Caudate nucleus (tissue), 63 donors: ENCODE measurements at places on chromosomes 6 and 20.

GRCh38 chr20:64052987-64053840, 3.8 kb upstream of the SOX18 start:
- DNase-seq = no peak

GRCh38 chr20:25336561-25337422, 53.8 kb downstream of the ABHD12 start:
- no peak for DNase-seq

DNA sequence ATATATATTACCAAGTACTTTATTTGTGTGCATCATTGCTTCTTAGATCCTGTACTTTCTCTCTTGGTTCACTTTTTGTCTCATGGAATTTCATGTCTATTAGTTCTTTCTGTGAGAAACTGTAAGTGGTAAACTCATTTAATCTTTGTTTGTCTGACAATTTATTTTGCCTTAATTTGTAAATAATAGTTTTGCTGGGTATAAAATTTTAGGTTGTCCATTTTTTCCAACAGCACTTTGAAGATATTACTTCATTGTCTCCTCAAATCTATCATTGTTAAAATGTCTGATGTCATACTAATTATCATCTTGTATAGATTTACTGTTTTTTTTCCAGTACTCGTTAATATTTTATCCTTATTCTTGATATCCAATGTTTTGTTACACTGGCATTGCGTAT, 205.2 kb upstream of the CDYL start:
- DNase-seq = no peak

DNA sequence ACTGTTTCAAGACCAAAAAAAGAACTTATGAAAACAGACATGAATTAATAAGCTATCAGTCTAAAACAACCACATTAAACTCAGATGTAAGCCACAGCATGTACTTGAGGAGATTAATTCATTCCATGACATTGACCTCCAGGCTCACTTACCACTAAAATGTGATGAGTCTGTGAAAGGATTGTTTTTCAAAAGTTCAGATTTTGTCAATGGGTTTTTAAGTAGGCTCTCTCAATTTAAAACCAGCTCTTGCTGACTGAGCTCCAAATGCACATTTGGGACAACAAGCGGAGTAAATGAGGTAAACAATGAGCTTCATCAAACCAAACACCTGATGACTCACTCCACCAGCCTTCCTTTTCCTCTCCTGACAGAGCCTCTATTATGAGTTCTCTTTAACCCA, 197.0 kb downstream of the SIM1 start:
- DNase-seq = no peak

DNA sequence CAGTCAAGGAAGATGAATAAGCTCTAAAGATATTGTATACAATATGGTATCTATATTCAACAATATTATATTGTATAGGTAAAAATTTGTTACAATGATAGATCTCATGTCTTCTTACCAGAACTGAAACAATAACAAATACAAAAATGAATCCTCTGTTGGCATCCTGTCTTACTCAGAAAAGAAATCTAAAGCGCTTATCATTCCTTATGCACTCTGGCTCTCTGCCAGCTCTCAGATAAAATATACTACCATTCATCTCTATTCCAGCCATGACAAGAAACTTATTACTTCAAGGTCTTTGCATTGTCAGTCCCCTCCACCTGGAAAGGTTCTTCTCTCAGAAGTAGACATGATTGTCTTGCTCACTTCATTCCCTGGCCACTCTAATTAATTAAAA, 138.6 kb downstream of the THEMIS start:
- DNase-seq = no peak

DNA sequence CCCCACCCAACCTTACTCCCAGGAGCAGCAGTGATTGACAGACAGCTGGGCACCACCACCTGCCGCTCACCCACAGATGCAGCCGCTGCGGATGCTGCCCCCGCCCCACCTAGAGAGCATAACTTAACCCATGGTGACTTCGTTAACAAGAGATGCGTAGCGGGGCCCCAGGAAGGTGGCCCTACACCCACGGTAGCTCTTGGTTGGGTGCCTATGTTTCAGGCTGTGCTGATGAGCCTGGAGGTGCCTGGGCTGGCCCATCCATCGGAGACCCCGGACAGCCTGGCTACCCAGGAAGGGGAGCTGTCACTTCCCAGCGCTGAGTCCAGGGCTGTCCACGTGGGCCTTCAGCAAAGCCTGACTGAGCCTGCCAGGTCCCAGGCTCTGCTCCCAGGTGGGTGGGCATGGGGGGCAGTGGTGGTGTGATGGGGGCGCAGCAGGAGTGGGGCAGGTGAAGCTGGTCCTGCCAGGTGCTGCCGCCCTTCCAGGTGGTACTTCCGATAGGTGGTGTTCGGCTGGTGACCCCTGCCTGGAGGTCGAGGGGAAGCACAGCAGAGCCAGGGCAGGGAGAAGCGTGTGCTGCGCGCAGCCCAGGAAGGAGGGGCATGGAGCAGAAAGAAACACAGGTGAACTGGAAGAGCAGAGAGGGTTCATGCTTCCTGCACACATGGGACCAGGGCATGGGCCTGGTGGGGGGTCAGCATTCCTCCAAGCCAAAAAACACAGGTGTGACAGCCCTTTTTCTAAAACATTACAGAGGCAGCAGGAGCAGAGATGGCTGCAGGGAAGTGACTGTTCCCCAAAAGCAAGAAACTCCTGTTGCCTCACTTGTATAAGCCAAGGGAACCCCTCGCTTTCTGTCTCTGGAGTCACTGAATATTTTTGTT, 56.9 kb downstream of the SYNJ2 start:
- DNase-seq = no peak

DNA sequence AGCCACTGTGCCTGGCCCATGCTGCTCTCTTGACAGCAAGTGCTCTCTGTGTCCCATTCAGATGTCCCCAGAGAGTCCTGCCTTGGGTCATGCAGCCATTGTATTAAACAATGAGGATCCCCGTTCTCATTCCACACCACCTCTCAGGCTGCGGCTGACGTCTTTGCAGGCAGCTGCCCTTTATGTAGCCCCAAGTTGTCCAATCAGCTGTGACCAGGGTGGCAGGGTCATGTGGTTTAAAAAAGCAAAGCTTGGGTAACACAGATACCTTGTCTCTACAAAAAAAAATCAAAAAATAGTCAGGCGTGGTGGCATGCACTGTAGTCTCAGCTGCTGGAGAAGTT, 13.2 kb downstream of the GCNT2 start:
- DNase-seq = no peak

GRCh38 chr6:106170030-106170791, 84.1 kb downstream of the PRDM1 start:
- DNase-seq = no peak

DNA sequence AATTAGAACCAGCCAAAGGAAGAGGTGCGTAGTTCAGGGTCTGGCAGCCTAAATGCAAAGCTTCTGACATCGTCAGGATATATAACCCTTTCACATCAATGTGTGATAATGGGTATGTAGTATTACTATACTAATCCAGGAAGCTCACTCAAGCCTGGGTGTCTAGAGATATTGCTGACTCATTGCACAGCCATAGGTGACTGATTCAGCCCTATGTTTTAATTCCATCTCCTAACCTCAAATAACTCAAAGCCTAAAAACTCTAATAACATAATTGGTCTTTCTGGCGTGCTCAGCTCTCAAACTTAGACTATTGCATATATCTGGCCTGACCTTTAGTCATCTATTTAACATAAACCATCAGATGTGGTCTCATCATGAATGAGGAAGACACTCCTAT, 658.4 kb downstream of the TBC1D32 start:
- no peak for DNase-seq

- DNase-seq = peak; percentile 29
Measured at GRCh38 chr6:143396497-143397226, 53.8 kb downstream of the ADAT2 start.

- DNase-seq = no peak
Measured at GRCh38 chr6:23414051-23414445, 712.0 kb upstream of the NRSN1 start.

GRCh38 chr6:148144917-148145521, 197.6 kb upstream of the SASH1 start:
- peak; percentile 24 for DNase-seq

GRCh38 chr20:22768266-22769178, 184.2 kb upstream of the FOXA2 start:
- DNase-seq = no peak

DNA sequence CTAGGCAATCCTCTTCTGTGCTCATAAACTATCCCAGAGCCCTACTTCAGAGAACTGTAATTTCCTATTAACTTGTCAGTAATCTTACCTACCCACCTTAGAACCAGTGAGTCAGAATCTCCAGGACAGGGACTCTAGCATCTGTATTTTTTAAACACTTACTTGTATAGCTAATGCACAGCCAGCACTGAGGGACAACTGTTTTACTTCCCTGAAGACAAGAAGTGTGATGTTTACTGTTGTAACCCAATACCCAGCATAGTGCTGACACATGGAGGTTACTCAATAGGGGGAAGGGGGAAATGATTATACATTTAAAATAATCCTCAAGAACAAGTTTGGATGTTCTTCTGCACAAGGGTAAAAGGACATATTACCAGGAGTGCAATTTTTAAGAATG, 130.8 kb downstream of the BTBD9 start:
- DNase-seq = no peak

DNA sequence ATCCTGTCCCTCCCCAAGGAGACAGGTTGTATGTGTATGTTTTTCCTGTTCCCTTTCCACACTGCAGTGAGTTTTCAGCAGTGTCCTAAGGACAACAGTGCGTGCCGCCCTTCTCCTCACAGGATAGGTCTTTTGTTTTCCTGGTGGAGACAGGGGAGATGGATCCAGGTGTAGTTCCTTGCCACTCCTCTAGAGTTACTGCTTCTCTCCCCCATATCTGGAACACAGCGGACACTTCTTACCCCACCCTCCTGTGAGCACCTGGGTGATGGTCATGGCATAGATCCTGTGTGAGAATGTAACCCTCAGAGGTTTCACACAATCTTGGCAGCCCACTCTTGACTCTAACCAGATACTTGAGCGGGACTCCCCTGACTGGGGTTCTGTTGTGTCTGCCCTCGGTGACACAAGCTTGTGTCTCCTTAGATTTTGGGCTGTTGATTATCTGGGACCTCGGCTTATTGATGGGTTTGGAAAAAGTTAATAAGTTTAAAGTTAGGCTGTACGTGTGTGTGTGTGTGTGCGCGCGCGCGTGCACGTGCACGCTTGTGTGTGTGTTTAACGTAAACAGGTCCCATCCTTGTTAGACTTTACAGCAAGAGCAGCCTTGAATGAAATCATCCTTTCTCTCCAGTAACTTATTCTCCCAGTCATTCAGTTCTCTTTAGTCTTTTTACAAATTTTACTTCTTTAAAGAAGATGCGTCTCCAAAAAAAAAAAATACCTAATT, 131.3 kb upstream of the EDN1 start:
- DNase-seq = no peak

DNA sequence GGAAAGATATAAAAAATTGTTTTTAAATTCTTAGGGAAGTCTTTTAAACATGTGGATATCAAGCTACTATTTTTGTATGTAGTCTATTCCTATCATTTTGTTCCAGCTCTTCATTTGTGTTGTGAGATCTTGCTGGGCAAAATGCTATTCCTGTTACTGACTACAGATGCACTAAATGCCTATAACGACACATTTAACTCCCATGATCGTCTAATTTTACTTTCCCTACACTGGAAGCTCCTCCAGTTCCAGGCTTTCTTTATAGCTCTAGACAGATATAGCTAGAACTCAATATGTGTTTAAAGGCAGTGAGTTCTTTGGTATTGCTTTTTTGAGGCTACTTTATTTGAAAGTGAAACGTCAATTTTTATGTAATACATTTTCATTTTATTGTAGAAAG, 971.5 kb upstream of the CITED2 start:
- DNase-seq = no peak

- peak; percentile 15 for DNase-seq
Measured at GRCh38 chr20:31713312-31714273, 9.1 kb downstream of the BCL2L1 start.

DNA sequence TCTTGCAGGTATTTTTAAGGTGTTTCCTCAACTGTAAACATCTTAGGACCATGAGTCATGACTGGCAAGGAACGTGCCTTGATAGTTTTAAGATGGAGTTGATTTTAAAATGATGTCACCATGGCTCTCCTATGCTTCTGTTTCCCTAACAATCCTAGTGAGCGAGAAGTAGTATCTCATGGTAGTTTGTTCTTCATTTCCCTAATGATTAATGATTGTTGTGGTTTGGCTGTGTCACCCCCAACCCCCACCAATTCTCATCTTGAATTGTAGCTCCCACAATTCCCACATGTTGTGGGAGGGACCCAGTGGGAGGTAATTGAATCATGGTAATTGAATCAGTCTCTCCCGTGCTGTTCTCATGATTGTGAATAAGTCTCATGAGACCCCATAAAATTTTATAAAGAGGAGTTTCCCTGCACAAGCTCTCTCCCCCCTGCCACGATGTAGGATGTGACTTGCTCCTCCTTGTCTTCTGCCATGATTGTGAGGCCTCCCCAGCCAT, 16.8 kb upstream of the BNIP5 start:
- no peak for DNase-seq

GRCh38 chr6:73942592-73943186, 246.7 kb downstream of the CD109 start:
- DNase-seq = no peak

DNA sequence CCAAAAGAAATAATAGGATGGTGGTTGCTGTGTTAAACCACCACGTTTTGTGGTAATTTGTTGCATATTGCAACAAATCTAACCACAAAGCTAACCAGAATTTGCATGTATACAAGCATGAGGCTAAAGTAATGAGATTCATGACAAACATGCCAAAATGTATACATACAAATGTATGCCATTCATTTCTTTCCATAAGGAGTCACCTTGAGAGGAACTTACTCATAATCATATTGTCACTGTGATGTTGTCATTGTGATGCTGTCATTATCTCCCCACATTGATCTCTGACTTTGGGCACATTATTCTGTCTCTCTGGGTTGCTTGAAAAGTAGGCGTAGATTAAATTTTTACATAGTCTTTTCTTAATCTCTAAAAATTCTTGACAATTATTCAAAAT, 886.8 kb upstream of the FLRT3 start:
- DNase-seq = no peak

GRCh38 chr6:3882431-3882830, 33.3 kb downstream of the FAM50B start:
- no peak for DNase-seq

DNA sequence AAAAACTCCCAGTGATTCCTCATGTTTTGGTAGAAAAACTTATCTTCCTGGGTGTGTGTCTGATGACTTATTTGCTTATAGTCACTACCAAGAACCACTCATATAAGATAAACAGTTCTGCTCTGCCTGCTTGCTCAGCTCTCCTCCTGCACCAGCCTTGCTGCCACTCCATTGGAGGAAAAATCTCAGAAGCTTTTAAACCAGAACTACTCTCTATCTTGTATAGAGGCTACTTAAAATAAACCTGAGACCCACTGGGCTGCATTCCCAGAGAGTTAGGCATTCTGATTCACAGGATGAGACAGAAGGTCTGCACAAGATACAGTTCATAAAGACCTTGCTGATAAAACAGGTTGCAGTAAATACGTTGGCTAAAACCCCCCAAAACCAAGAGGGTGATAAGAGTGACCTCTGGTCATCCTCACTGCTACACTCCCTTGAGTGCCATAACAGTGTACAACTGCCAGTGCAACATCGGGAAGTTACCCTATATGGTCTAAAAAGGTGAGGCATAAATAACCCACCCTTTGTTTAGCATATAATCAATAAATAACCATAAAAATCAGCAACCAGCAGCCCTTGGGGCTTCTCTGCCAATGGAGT, 728.3 kb downstream of the EPHA7 start:
- no peak for DNase-seq

GRCh38 chr6:149026530-149026942, 279.7 kb downstream of the UST start:
- no peak for DNase-seq

- no peak for DNase-seq
Measured at GRCh38 chr6:74690365-74690764, 515.5 kb downstream of the COL12A1 start.

GRCh38 chr6:44271406-44271723, 1.1 kb downstream of the TMEM151B start:
- no peak for DNase-seq
